ENCODE measurements at places on chromosomes 4 and X.

DNA sequence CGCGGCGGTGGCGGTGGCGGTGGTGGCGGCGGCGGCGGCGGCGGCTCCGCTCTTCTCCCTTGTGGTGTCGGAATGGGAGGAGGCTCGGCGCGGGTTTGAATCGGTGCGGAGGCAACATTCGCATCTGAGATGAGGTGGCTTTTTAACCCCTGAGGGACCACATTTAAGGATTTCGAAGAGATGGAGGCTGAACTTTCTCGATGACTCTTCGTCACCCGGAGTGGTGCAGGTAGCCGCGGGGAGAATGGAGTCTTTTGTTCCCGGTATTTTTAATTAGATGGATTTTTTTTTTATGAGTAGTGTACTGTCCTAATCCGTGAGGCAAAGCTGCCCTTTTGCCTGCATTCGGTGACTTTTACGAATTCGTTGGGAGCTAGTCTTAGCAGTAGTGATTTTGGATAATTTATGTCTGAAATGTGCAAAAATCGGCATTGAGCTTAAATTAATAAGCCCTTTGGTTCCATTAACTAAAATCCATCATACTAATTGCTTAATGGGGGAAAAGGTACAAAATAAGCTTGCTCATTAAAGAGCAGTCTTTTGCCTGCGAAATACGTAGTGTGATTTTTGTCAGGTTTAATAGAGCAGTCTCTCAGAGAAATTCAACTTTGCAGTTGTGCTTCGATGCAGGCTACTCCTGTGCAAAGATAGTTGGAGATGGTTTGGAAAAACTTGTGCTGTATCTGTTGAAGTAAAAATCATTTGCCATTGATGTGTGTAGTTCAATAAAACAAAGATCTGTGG is 206.2 kb downstream of the TENM3 start:
- DNase-seq, result no peak

DNA sequence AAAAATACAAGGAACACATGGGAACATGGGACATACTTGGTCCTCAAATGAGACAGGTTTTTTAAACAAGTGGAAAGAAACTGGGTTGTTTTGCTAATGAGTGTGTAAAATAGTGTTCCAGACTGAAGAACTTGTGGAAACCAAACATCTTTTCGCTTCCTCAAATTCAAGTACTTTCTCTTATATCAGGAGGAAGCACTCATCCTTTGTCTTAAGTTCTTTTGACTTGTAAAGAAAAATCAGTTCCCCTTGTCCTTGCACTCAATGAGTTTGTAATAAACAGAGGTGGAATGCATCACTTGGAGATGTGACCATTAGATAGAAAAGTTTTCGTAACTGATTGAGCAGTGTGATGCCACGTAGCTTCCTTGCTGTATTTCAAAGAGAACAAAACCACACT is 101.1 kb downstream of the PHOX2B start:
- DNase-seq, result no peak

- no peak for DNase-seq
Measured at GRCh38 chrX:63764946-63765345, 20.1 kb downstream of the ARHGEF9 start.

- no peak for DNase-seq
Measured at GRCh38 chr4:2811830-2812611, 19.1 kb downstream of the SH3BP2 start.

DNA sequence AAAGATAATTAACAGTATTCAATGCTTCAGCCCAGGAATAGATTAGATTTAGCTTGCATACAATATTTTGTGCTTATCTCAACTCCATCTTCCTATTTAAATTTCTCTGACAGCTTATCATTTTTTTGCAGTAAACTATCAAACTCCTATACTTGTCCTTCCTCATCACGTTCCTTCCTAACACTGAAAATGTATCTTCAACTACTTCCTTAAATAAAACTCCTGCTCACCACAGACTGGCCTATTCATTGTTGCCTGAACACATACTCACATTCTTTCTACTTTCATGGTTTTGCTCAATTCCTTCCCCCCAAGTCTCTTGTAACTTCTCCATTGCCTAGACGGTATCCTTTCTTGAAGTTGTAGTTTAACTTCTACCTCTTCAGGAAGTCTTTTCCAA is 28.5 kb upstream of the PTPN13 start:
- DNase-seq, result no peak

GRCh38 chr4:190017357-190018200 is 9.5 kb downstream of the FRG2 start:
- no peak for DNase-seq

DNA sequence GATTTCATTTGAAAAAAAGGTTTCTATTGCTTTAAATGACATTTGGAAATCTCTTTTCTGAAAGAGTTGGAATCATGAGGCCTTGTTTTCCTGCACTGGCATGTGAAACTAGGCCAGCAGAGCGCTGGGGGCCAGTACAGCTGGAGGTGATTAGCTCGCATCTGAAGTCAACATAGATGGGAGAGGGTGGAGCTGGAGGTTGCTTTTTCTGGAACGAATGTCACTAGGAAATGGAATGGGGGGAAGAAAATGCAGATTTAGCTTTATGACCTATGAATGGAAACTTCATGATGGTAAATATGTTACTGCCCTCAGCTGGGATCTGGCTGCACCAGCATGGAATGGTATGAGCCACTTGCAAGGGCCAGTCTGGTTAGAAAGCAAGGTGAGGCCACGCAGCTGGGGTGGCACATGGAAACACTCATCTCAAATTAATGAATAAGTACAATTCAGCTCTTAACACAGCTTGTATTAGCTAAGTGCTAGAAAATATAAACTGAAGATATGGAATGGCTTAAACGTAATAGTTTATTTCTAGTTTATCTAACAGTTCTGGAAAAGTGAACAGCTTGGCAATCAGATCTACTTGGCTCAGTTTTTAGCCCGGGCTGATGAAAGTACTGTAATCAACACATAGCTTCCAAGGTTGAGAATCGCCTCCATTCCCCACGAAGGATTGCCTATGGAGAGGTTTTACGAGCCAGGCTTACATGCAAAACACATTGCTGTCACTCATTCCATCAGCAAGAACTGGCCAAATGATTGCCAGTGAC is 32.5 kb downstream of the SLC10A6 start:
- DNase-seq, result no peak

- no peak for DNase-seq
Measured at GRCh38 chr4:128394778-128395177, 107.2 kb upstream of the PGRMC2 start.

DNA sequence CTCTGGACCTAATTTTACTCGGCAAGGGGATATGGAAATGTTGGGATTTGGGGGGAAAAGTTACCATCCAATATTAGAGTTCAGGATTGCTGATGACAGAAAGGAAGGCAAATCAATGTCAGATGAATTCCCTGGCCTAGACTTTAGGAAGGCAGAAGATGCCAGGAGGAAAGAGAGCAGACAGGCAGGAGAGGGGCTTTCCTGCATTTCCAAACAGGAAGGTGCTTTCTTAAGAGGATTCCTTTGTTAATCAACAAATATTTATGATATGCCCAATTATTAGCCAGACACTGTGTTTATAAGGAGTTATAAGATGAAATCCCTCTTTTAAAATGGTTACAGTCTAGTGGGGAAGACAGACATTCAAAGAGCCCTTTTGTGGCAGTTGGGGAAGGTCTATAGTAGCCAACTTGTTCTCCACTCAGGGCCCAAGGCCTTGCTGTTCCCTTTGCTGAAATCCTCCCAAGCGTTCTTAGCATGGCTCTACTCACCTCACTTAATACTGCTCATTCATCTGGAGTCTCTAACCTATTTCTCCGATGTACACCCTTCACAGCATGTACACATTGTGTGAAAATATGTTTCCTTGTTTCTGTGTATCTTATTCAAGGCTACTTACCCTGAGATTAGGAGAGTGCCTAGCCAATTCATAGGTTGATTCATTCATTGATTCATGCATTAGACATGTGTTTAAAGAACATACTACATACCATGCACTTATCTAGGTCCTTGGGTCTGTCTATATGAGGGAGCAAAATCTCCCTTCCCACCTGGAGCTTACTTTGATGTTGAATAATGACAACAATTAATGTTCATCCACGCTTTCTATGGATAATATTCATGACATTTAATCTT is 5.3 kb downstream of the IGFBP7 start:
- DNase-seq, result no peak

GRCh38 chr4:179605196-179605595 is 2163.0 kb upstream of the AGA start:
- no peak for DNase-seq

- DNase-seq, result no peak
Measured at GRCh38 chr4:1370321-1371124, 23.5 kb downstream of the UVSSA start.

GRCh38 chrX:11381464-11381863 is 88.3 kb downstream of the AMELX start:
- peak; percentile 19 for DNase-seq
